SW480 (cell line): ENCODE measurements at places on chromosomes 4 and X.

DNA sequence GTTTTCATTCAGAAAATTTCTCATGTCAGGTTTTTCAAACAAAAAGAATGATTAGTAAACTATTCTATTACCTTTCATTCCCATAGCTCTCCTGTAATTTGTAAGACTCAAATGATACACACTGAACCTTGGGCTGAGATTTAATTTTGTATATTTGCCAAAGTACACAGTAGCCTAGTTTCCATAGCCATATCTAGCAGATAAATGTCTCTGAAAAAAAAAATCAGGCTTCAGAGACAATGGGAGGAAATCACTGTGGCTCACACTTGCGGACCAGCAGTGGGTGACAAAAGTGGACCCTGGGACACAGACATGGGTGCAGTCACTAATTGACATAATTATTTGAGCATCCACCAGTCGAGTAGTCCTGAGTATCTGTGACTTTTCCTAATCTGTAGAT is 46.6 kb downstream of the MAOA start:
- DNase-seq = no peak

DNA sequence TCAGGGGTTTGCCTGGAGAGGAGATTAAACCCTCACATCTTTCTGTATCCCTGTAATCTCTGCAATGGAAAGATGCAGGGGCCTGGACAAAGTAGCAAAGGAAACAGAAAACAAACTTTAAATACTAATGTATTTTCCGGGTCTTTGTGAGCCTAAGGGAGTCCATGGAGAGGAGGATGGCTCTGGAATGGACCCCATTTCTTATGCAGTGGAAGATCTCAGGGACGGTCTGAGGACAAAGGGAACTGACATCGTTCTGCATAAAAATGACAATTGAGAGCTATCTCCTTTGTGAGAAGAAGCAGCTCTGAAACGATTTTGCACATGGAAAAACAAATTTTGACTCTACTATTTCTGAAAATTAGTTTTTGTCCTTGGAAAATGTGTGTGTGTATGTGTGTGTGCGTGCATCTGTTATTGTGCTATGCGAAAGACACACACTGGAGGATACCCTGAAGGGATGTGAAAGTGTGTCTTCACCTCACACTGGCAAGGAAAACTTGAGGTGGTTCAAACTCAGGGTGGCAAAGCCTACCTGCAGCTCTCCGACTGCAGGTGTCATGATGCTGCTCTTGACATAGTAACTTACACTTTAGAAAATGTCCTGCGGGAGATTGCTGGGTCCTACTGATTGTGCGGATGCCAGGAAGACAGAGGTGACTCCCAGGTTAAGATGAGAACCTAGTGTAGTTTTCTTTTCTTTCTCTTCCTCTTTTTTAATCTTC is 126.4 kb upstream of the JADE1 start:
- no peak for DNase-seq

DNA sequence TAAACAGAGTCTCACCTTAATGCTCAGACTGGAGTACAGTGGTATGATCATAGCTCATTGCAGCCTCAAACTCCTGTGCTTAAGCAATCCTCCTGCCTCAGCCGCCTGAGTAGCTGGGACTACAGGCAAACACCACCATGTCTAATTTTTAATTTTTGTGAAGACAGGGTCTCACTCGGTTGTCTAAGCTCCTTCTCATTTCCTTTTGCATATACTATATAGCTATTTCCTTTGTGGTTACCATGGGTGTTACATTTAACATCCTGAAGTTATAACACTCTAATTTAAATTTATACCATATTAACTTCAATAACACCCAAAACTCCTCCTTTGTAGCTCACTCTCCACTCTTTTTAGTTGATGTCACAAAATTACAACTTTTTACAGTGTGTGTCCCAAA is 114.3 kb downstream of the DCK start:
- DNase-seq = no peak

GRCh38 chrX:11778230-11778629 is 20.2 kb downstream of the MSL3 start:
- no peak for DNase-seq

DNA sequence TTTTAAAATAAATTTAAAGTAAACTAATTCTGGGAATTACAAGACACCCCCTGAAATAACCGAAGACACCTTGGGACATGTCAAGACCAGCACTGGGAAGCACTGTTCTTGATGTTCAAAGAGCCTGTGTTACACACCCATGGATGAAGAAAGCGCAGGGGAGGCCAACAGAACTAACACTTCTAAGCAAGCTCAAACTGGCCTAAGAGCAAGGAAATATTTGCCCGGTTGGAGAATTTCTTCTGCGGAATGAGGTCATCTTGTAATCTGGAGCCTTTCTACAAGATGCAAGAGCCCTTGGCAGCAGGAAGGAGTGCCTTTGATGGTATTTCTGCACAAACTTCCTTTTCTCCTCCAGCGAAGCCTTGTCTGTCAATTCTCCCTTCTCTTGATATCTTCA is 9.3 kb upstream of the EFHC2 start:
- DNase-seq = no peak

DNA sequence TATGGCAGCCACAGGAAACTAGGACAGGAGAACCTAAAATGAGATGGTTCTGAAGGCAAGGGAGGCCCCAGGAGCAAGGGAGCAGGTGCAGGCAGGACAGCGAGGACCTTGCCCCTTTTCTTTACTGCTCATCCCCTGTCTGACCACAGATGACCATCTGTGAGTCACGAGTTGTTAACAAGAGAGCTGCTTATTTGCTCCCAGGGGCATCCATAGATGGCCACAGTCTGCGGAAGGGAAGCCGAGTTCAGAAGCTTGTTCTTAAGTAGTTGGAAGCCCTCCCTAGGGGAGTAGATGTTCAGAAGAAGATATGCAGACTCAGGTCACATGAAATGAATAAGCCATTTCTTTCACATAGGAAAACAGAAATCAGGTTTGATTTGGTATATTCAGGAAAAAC is 69.4 kb downstream of the EVC2 start:
- DNase-seq = peak; percentile 60

DNA sequence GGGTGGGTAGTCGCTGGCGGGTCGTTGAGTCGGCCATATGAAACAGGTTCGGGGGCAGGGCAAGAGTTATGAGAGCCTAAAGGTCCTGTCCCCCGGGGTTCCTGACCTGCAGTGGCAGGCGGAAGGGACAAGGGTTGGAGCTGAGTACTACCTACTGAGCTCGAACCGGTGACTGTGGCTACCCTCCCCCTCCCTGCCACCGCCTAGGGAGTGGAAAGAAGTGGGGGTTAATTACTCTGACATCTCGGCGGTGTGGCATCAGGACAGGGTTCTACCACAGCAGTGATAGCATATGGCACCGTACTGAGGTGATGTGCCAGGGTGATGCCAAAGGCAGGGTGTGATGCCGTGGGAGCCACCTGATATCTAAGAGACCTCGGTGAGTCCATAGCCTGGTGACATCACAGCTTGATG is 307 bp downstream of the ATG4A start:
- peak; percentile 20 for DNase-seq

- no peak for DNase-seq
These were observed 211.5 kb downstream of the DHX15 start for GRCh38 chr4:24372881-24373280.
